ENCODE measurements at places on chromosomes 11 and 22. TPM values are rescaled to one million over a fixed set of nuclear protein-coding genes. Genes with fewer than 3 reads are reported as not detected.

- DNase-seq, result no peak
Observed at GRCh38 chr11:1015826-1016545, 20.5 kb downstream of the MUC6 start.

DNA sequence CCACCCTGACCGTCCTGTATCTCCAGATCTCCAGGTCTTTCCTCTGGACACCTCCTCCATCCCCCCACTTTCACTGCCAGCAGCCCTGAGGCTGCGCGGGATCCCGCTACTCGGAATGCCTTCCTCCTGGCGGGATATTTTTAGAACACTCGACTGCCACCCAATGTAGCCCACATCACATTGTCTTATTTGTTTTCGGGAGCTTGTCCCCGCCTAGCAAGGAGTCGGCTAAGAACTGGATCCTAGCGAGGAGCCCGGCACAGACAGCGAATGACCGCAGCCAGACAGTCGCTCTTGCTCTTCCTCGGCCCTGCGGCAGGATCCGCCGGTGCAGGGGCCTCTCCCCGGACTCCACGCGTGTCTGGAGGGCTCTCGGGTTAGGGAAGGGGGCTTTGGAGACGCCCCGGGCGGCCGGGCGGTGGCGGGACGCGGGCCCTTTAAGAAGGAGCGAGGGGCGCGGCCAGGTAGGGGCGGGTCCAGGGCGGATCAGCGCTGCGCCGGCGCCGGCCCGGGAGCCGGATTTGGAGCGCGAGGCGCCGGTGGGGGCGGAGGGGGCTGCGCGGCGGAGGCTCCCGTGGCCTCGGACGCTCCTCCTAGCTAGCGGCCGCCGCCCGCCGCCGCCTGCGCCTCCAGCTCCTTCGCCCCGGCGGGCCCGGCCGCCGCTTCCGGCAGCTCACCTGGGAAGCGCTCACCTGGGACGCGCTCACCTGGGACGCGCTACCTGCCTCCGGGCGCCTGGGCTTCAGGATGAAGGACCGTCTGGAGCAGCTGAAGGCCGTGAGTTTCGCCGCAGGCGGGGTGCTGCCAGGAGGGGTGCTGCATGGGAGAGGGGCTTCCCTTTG is at the start of gene STX3:
TSS of gene STX3 (plus strand) at position 518 of the 842 bp plus-strand sequence. CDS start at position 748, 230 bp downstream.
- no peak for DNase-seq

DNA sequence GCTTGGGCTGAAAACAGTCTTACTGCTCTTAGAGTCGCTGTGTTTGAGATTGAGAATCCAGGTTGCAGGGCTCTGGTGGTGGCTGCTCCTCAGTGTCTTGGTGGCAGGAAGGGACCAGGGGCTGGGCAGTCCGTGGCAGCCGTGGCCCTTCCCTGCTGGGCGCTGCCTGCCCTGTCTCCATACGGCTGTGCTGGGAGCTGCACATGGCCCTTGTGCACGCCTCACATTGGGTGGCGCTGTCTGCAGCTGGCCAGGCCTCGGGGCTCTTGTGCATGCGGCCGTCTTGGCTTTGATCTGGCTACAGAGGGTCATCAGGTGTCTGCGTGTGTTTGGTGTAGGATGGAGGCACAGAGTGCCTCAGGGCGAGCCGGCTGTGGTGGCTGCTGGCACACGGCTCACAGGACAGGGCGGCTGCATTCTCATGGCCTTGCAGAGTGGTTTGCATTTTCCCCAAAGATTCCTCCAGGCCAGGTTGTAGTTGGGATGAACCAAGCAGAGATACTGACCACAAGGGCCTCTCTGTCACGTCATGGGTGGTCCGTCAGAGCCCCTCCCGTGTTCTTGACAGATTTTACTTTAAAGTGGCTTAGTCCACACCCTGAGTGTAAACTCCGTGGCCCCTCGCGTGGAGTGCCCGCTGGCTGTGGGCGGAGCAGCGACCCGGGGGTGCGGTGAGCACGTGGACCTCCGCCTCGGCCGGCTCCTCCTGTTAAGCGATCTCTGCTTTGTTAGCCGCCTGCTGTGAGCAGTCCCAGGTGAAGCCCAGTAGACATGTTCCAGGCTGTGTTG is 34.7 kb downstream of the MUC6 start:
- DNase-seq, result no peak

MS4A3 gene
- polyA plus RNA-seq, result not detected

SPON1 gene
- polyA plus RNA-seq, result not detected
